Activated T-cell treated with anti-CD3 and anti-CD28 coated beads for 48 hours (primary cell): ENCODE measurements at places on chromosomes 13 and 19.

DNA sequence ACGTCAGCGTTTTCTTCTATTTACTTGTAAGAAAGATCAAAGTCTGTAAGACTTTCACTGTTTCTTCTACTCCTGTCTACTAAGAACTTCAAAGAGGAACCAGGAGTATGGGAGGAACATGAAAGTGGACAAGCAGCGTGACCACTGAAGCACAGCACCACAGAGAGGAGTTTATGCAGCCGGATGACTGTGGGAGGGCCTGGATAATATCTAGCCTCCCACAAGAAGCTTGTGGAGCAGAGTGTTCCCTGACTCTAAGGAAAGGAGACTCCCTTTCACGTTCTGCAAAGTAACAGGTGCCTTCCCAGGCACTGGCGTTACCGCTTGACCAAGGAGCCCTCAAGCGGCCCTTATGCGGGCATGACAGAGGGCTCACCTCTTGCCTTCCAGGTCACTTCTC lies 83.6 kb upstream of the PDCD5 start:
- DNase-seq: no peak

GRCh38 chr13:67229481-67230403 lies at the start of gene PCDH9:
Gene PCDH9, minus strand, starts transcription at chr13:67230336. Its CDS starts 1,896 bp downstream, at chr13:67228440.
- no peak for DNase-seq

GRCh38 chr13:110185696-110186095 lies 121.3 kb downstream of the COL4A1 start:
- DNase-seq: no peak

DNA sequence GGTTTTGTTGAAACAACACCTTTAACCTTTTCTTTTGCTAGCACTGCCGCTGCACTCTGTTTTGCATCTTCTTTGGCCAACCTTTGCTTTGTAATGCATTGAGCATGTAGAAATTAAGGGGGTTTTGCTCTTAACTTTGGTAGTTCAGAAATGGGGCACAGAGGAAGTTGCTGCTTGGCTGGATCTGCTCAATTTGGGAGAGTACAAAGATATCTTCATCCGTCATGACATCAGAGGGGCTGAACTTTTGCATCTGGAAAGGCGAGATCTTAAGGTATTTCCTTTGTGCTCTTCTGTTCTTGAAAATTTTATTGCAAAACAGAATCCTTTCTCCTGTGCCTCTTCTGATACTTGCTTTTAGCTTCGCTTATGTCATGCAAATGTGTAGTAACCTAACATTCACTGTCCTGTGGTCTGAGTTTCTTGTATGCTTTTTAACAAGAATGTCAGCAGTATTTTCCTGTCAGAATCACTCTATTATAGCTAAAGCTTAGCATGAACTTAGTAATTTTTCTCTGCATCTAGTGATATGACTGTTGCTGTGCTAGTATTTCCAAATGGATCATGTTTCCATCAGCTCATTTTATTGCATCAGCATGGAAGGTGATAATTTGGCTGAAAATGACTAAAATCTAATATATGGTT lies 50.7 kb upstream of the AKAP11 start:
- no peak for DNase-seq

DNA sequence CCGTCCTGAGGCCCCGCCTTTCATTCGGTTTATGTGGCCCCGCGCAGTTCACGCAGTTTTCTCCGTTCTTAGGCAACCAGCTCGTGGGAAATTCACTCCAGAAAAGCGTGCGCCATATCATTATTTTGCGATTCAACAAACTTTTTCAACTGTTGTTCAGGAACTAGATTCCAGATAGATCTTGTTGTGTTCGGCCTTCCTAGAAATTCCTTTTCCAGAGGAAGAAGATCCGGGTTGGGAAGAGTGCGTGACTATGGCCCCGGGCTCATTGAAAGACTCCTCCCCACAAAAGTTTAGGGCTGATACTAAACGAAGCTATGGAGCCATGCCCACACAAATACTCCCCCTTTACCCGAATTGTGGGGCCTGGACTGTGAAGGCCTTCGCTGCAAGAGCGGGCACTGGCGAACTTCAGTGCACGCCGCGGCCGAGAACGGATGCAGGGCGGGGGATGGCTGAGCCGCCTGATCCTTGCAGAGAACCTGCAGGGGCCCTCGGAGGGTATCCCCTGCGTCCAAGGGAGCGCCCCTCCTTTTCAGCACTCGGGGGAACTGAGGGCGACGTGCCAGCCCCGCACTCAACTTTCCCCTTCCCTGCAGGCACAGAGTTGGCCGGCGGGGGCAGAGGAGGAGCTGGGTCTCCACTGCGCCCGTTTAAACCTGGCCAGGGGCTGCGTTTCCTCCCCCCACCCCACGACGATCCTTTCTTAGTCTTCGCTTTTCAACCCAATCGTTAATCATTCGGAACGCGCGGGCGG lies 904 bp upstream of the SOX1 start:
- DNase-seq: no peak

DNA sequence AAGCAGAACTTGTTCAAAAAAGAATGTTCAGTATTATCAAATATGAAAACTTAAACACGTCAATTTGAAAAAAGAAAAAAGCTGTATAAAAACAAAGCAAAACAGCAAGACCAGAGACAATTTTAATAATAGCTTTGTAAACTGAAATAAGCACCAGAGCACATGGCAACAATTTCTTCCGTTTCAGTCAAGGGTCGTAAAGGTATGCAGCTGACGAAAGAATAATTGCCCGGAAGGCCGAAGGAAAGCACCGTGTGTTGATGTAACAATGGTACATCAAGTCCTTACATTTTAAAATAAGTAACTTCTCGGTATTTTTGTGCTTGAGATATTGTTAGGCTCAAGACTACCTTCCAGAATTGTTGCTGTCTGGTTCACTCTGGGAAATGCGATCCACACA lies 1.7 kb downstream of the PROSER1 start:
- DNase-seq: no peak

DNA sequence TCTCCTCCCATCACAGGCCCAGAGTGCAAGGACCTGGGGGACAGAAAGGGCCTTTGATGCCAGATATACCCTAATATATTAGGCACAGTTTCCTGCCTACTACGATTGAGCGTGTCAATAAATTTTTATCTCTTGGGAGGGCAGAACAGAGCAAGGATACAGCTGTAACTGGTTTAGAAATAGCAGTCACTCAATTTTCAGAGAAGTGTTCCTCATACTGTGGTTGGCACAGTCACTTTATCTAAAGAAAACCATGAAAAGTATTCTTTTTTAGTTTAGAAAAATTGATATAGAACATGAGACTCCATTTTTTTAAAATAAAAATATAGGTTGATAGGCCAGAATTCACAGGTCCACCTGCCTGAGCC lies 460 bp upstream of the ZNF155 start:
- DNase-seq: no peak

GRCh38 chr13:24627946-24628345 lies 52.3 kb upstream of the ATP12A start:
- no peak for DNase-seq

- no peak for DNase-seq
Measured at GRCh38 chr13:85671336-85671735, 127.9 kb downstream of the SLITRK6 start.

DNA sequence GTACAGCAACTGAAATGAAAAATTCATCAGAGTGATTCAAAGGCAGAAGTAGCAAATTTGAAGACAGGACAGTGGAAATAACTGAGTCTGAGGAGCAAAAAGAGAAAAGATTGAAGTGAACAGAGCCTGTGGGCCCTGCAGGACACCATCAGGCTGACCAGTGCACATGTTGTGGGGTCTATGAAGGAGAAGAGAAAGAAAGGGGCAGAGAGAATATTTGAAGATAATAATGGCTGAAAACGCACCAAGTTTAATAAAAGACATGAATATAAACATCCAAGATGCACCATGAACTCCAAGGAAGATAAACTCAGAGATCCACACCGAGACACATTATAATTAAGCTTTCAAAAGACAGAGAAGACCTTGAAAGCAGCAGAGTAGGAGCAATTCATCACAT lies 15.4 kb downstream of the ATP4B start:
- no peak for DNase-seq

- DNase-seq: no peak
Measured at GRCh38 chr19:41218615-41219507, at the start of gene AXL. Gene AXL, plus strand, starts transcription at chr19:41219223. Its CDS starts 170 bp downstream, at chr19:41219393.

DNA sequence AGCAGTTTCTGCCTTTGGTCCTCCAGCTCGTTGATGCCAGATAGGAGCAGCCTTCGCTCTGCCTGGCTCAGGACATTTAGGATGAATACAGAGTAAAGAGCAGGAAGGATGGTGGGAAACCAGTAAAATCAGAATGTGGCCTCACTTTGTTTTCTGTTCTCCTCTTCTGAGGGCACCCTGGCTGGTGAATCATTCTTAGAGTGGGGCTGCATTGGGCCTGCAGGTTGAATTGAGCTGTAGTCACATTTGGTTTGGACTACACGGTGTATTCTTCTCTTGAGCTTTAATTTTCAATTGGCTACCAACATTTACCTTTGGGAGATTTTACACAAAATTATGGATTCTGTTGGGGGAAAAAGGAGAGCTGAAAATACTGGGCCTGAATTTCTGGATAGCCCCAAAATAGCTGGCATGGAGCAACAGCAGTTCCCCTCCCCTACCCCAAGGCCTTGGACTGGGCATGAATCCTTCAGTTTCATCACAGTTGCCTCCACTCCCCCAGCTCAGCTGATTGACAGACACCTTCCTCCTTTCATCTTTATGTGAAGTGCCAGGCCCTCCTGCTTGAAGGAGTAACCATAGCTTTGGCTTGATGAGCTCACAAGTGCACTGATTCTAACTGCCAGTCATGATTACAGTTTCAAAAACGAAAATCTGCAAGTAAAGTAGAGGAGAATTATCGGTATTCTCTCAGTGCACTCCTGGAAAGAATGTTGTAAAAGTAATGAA lies 24.3 kb downstream of the ERCC5 start:
- no peak for DNase-seq

DNA sequence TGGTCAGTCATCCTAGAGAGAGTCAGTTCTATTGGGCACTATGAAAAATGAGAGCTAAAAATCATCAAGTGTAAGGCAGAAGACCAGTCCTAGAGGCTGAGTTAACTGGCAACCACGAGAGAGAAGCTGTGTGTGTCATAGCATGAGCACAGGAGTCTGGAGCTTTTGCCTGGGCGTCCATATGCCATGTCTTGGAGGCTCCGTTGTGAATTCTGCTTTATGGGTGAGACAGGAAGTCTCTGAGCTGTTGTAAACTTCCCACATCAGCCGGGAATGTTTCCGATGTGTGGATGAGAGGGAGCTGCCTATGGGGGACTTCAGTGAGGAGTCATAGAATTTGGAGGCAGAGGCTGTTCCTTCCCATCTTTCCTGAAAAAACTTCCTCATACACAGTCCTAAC lies 120.0 kb downstream of the ITGBL1 start:
- DNase-seq: no peak
